ENCODE measurements at places on chromosomes 13 and 19. TPM values are rescaled to one million over a fixed set of nuclear protein-coding genes. Genes with fewer than 3 reads are reported as not detected.

KASH5 gene
- total RNA-seq = not detected

KLK12 gene
- not detected for total RNA-seq

FAM216B gene
- total RNA-seq = not detected

TTC9B gene
- not detected for total RNA-seq

CEACAM20 gene
- not detected for total RNA-seq
